Esophagus muscularis mucosa (tissue), 4 donors: ENCODE measurements at places on chromosomes 6 and 20. TPM values are rescaled to one million over a fixed set of nuclear protein-coding genes. Genes with fewer than 3 reads are reported as not detected.

DNA sequence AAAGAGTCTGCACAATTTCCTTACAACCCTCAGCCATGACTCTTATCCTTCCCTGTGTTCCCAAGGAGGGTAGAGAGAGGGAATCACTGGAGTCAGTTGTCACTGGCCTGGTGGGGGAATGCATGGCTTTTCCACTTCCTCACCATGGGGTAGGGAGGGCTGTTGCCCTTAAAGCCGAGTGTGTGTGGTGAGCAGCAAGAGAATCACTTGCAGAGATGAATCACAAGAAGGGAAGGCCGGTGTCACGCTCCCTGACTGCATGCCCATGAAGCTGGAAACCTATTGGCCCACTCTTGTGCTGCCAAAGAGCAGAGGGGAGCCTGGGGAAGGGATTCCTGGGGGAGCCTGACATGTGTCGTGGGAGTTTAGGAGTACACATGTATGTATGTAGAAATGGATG, 18.1 kb upstream of the BMP6 start:
- no peaks in the 10 kb centered on the region for H3K4me1 ChIP-seq
- H3K27me3 ChIP-seq: no peaks in the 10 kb centered on the region
- no peaks in the 10 kb centered on the region for H3K36me3 ChIP-seq

GRCh38 chr20:49483018-49483695, 689 bp upstream of the KCNB1 start:
- H3K27me3 ChIP-seq: no peaks in the 10 kb centered on the region
- no peaks in the 10 kb centered on the region for H3K36me3 ChIP-seq
- no peak for DNase-seq

DNA sequence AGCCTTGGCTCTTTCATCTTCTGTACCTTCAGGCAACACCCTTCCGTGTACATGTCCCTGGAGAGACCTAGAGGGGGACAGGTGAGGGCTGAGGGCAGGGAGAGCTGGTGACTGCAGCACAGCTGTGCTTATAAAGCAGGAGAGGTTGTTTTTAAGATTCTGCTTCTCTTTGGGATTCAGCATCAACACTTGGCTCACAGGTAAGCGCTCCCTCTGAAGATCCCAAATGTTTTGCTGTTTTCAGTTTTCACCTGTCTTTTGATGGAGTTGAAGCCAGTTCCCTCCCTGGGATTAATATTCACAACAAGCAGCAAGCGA, 19.4 kb upstream of the TRAF3IP2 start:
- no peak overlapping the region for H3K4me3 ChIP-seq
- H3K27ac ChIP-seq: peak overlapping the region; percentile 69
- H3K27me3 ChIP-seq: no peaks in the 10 kb centered on the region
- peaks cover 27% of the 10 kb centered on the region for H3K4me1 ChIP-seq
- no peak for DNase-seq
- no peaks in the 10 kb centered on the region for H3K36me3 ChIP-seq

GRCh38 chr20:56299362-56299761, 50.8 kb downstream of the MC3R start:
- no peak overlapping the region for H3K4me3 ChIP-seq
- no peaks in the 10 kb centered on the region for H3K36me3 ChIP-seq
- no peak overlapping the region for H3K27ac ChIP-seq
- no peaks in the 10 kb centered on the region for H3K4me1 ChIP-seq
- no peak for DNase-seq

DNA sequence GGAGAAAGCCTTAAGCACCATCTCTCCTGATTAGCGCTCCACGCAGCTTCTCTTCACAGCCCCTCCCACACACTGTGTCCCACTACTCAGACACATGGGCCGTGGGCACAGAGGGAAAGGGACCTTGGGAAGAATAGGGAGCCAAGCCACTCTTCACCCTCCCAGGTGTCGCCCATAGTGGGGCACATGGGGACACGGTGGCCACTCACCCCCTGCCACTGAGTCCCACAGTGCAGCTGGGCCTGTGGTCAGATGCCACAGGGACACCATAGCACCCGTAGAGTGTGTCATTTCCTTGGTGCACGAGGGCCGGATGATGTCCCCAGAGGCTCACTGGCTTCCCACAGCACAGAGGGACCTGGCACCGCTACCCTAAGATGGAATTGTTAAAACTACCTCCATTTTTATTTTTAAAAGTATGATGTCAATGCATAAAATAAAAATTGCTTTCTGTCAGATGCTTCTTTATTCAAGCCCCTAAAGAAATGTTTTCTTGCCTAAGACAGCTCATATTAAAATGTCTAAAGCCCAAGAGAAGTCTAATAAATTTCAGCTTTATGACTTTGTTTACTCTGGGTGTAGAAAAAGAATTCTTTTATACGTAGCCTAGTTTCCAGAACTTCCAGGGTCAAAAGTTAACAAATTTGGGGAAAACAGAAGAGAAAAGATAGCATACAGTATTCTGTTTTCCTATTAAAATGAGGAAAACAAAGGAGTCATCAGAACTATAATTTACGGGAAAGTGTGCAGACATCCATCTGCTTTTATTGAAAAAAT, 191.0 kb upstream of the SNX9 start:
- H3K36me3 ChIP-seq: peaks cover 10% of the 10 kb centered on the region
- DNase-seq: no peak
- no peaks in the 10 kb centered on the region for H3K27me3 ChIP-seq
- H3K4me1 ChIP-seq: no peaks in the 10 kb centered on the region
- no peak overlapping the region for H3K4me3 ChIP-seq

GRCh38 chr6:169177516-169178166, 76.0 kb downstream of the THBS2 start:
- no peak overlapping the region for H3K4me3 ChIP-seq
- no peak for DNase-seq
- no peaks in the 10 kb centered on the region for H3K36me3 ChIP-seq
- H3K4me1 ChIP-seq: peaks cover 3% of the 10 kb centered on the region

Gene COL21A1
- total RNA-seq: 8.3 TPM

Gene ECT2L
- total RNA-seq: 0.23 TPM

Gene BAK1
- 10.8 TPM for total RNA-seq

Gene SMPD2
- total RNA-seq: 6.3 TPM

Gene COL12A1
- total RNA-seq: 477 TPM
